Smooth muscle cell of trachea (primary cell): ENCODE measurements at places on chromosomes 5 and 9. TPM values are rescaled to one million over a fixed set of nuclear protein-coding genes. Genes with fewer than 3 reads are reported as not detected.

C9 gene
- total RNA-seq: under 0.01 TPM in 1 of 2 replicates, not detected in the other

SNCAIP gene
- total RNA-seq: under 0.01 and 0.66 TPM in 2 replicates

RNF208 gene
- total RNA-seq: 0.15 and 0.50 TPM in 2 replicates

IL33 gene
- 19.6 and 44.5 TPM in 2 replicates for total RNA-seq

C1QTNF2 gene
- 1.2 and 3.2 TPM in 2 replicates for total RNA-seq

SOX30 gene
- total RNA-seq: under 0.01 TPM in 1 of 2 replicates, not detected in the other

SURF2 gene
- total RNA-seq: 13.5 and 22.2 TPM in 2 replicates

IL9 gene
- total RNA-seq: not detected in 2 replicates

GABRG2 gene
- total RNA-seq: not detected in 2 replicates

ADAMTS2 gene
- 50.3 and 76.6 TPM in 2 replicates for total RNA-seq

LCN1 gene
- total RNA-seq: not detected in 2 replicates

KLHL3 gene
- 1.2 and 3.8 TPM in 2 replicates for total RNA-seq

KLHL9 gene
- 48.1 and 52.5 TPM in 2 replicates for total RNA-seq
